ENCODE measurements at places on chromosomes 13 and 19. TPM values are rescaled to one million over a fixed set of nuclear protein-coding genes. Genes with fewer than 3 reads are reported as not detected.
A peak's percentile ranks its signal among the peaks of the same experiment; 100 is the strongest.

The ZNF284 gene
- total RNA-seq, result 3.6 TPM

DNA sequence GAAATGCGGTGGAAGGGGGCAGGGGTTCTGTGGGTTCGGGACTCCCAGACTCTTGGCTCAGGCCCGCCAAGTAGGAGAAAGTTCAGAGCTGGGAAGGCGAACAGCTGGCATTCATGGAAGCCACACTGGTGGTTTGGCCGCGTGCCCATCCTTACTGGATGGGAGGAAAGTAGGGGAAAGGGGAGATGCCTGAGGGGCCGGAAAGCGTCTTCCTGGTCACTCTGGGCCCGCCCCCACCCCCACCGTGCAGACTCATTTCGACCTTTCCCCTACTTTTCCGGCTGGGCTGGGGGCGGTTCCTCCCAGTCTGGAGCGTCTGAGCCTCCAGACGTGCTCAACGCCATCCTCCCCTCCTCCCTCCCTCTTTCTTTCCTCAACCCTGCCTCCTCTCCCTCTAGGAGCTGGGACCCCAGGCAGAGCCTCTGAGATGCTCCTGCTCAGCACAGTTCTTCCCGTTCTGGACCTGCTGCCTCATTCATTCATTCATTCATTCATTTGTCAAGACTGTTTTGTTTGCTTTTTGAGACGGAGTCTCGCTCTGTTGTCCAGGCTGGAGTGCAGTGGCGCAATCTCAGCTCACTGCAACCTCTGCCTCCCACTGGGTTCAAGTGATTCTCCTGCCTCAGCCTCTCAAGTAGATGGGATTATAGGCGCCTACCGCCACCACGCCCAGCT lies 3.5 kb downstream of the ANGPTL4 start:
- no peak for ATAC-seq

- no peak for ATAC-seq
Measured at GRCh38 chr13:109427148-109427547, 359.2 kb downstream of the IRS2 start.

GRCh38 chr19:54606891-54607784 lies 13.7 kb downstream of the LILRA1 start:
- ATAC-seq, result peak; percentile 78

- no peak for ATAC-seq
Measured at GRCh38 chr19:14097532-14098151, 7.1 kb upstream of the SAMD1 start.

DNA sequence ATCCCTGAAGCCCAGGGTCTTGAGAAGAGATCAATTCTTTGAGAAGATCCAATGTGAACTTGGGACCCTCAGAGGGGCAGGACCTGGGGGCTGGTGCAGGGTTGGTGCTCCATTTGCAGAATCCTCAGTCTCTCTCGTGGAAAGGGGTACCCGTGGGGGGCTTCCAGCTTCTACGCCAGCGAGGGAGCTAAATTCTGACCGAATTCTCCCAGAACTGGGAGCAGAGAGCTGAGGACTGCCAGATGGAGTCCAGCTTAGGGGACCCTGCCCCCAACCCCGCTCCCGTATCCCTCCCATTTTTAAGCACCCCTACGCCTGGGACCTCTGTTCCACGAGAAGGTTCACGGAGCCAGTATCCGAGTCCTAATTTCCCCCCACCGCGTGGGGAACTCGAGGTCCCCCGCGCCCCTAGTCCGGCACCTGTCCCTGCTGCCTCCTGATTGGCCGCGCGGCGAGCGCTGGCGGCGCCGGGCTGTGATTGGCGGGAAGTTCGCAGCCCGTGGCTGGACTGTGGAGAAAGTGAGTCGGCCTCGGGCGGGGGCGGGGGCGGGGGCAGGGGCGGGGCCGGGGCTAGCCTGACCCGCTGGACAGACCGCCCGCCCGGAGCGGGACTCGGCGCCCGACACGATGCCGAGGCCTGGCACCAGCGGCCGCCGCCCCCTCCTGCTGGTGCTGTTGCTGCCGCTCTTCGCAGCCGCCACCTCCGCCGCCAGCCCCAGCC lies 4.4 kb upstream of the LTBP4 start:
- ATAC-seq, result peak; percentile 17

DNA sequence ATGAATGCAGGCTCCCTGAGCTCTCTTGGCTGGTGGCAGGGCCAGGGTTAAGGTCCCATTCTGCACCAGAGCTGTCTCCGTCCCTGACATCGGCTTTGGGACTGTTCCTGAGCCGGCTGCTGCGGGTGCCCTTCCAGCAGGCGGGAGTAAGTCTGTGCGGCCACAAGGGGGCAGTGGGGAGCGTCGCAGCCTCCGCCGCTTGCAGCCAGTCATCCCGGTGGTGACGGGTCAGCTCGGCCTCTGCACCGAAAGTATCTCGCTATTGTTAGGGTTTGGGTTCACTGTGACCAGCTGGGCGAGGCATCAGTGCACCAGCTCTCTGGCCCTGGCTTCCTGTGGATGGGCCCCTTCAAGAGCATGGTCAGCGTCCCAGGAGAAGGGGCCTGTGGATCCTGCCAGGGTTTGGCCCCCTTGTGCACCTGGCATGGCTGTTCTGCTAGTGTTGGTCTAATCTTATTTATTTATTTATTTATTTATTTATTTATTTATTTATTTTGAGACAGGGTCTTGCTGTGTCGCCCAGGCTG lies 15.1 kb downstream of the NDUFB7 start:
- peak; percentile 84 for ATAC-seq

DNA sequence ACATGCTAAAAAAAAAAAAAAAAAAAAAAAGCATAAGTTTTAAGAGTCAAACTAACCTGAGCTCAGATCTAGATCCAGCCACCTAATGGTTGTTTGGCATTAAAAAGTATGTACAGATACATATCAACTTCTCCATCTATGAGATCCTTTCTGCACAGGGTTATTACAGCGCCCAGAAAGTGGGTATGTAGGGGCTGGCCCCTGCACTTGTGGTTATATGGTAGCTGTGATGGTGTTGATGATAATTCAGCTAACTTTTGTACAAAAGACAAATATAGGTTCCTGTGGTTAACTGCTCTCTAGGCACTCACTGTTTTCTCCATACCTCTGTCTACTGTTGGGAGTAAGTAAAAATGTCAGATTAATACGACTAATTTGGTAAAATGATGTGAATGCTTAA lies 81.7 kb downstream of the TNFRSF19 start:
- ATAC-seq, result no peak

GRCh38 chr13:87122551-87122950 lies 548.6 kb upstream of the SLITRK5 start:
- no peak for ATAC-seq

- ATAC-seq, result no peak
Measured at GRCh38 chr19:46295401-46296201, 1.2 kb upstream of the HIF3A start.

The CRX gene
- total RNA-seq, result not detected

The IGFL1 gene
- total RNA-seq, result not detected

GRCh38 chr13:68810660-68811059 lies 1297.0 kb upstream of the ATXN8OS start:
- ATAC-seq, result no peak

DNA sequence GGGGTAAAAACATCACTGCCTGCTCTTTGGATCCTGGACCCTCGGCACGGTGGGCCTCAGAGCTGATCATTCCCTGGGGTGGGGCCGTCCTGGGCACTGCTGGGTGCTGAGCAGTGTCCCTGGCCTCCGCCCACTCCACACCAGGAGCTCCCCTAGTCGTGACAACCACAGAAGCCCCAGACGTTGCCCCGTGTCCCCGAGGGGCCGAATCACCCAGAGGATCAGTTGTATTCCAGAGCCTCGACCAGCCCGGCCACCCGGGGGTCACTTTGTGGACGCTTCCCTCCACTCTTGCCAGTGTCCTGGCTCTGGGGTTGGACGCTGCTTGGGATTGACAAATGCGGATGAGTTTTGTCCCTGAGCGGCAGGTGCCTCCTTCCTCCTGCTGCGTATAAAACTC lies 10.2 kb downstream of the C2CD4C start:
- ATAC-seq, result no peak

DNA sequence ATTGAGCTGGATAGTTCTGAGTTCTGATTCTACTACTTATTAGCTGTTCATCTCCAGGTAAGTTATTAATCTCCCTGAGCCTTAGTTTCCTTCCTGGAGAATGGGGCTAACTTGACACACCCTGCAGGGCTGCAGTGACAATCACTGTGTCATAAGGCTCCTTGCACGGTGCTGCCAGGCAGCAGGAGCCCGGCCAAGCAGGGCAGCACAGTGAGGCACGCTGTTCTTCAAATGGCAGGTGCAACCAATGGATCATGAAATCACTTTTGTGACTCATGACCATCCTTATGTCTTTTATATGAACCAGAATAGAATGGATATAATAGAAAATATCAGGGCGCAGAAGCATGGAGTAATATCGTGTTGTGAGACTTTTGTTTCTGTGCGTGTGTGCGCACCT lies 242.6 kb downstream of the ABCC4 start:
- ATAC-seq, result no peak

Measured in activated T-helper 17 cell treated with anti-CD3 and anti-CD28 coated beads, Interleukin-2, amount 50 U/mL, for 72 hours (primary cell).